Karpas-422 (cell line): ENCODE measurements at places on chromosomes 5 and 9. TPM values are rescaled to one million over a fixed set of nuclear protein-coding genes. Genes with fewer than 3 reads are reported as not detected.

GRCh38 chr9:117276444-117276843 lies 138.4 kb downstream of the ASTN2 start:
- no peak overlapping the region for H3K27ac ChIP-seq
- no peaks in the 10 kb centered on the region for H3K36me3 ChIP-seq
- H3K27me3 ChIP-seq, result no peaks in the 10 kb centered on the region; the same call in 1 of the 2 replicates
- DNase-seq, result no peak
- H3K4me3 ChIP-seq, result no peak overlapping the region
- H3K4me1 ChIP-seq, result peaks cover 1% of the 10 kb centered on the region

DNA sequence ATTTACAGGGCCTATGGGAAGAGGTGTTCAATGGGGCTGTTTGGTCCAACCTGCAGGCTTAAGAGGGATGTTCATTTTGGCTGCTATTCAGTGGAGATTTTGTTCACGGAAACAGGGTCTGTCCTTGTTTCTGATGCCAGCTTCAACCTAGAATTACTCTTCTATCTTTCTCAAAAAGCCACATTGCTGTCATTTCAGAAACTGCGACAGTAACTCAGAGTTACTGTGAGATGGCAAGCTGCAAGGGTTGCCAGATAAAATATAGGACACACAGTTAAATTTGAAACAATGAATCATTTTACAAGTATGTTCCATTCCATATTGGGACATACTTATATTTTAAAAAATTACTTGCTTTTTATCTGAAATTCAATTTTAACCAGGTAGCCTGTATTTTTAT lies 128.0 kb downstream of the NPR3 start:
- DNase-seq, result no peak
- no peak overlapping the region for H3K4me3 ChIP-seq

DNA sequence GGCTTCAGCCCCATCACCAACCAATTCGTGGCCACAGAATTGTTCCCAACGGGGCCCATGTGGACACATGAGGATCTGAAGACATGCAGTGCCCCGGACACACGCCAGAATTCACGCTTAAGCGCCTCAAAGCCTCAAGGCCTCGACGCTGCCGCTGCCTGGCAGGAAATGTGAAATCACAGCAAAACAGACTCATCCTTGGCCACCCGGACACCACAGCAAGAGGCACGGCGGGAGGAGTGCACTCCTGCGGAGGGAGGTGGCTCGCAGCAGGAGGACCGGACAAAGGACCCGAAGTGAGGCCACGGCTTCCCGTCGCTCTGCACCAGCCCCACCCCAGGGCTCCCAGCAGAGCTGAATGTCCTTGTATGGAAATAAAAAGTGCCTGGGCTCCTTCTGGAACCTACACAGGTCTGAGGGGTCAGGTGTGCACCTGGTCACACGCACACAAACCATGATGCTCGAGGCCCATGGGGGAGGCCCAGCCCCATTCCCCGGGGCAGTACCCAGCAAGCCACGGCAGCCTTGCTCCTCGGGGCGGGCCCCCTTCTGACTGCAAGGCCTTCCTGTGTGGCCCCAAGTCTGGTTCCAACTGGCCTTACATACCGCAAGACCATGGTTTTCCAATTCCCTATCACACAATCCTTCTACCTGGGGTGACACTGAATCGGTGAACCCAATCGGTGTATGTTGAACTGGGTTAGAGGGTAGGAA lies 10.0 kb downstream of the SEC16A start:
- no peak overlapping the region for H3K27ac ChIP-seq
- peaks cover 30% of the 10 kb centered on the region for H3K36me3 ChIP-seq
- H3K4me3 ChIP-seq, result no peak overlapping the region
- H3K27me3 ChIP-seq, result no peaks in the 10 kb centered on the region
- DNase-seq, result no peak
- peaks cover 15% of the 10 kb centered on the region for H3K4me1 ChIP-seq

DNA sequence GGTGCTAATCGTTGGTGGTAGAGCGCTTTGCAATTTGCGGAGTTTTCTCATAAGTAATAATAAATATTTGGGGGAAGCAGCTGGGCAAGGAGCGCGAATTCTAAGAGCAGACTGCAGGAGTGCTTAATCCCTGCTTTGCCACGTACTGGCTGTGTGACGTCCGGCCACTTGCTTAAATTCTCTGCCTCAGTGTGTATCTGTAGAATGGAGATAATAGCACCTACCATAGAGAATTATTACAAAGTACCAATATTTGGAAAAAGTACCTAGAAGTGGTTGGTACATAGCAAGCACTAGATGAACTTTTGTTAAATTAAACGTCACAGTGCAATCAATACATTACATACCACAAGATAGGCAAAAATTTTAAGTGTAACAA lies 598 bp upstream of the TMED7 start:
- H3K4me3 ChIP-seq, result peak overlapping the region; percentile 99
- H3K27me3 ChIP-seq, result no peaks in the 10 kb centered on the region
- peak overlapping the region; percentile 73 for H3K27ac ChIP-seq
- DNase-seq, result no peak
- H3K36me3 ChIP-seq, result peaks cover 15% of the 10 kb centered on the region; the same call in 1 of the 2 replicates

DNA sequence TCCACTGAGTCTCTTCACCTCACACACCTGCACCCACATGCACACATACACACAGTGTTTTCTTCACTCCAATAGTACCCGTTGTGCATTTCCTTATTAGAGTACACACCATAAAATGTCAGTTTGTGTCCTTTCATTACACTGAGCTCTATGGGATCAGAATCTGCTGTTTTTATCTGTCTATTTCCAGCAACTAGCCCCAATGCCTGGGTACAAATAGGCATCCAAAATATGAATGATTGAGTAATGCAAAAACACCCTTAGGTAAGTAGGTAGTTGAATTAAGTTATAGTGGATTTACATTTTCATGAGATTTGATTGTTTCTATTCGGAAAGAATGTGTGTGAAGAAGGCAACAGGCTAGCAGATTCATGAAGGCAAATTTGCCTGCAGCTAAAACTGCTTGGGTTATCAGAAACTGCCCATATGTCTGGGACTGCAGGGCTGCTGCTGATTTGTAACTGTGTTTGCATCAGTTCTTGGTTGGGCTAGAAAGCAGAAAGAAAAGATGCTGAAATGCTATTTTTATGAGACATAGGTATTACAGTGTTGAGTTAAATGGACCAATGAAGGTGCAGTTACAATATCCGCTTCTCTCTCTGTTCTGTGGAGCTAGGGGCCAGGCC lies 26.9 kb downstream of the PPP3R2 start:
- DNase-seq, result no peak
- H3K27me3 ChIP-seq, result no peaks in the 10 kb centered on the region
- H3K36me3 ChIP-seq, result peaks cover 5% of the 10 kb centered on the region; the same call in 1 of the 2 replicates
- H3K27ac ChIP-seq, result no peak overlapping the region

GRCh38 chr9:87883274-87883673 lies 597 bp downstream of the SPATA31E1 start:
- no peaks in the 10 kb centered on the region for H3K36me3 ChIP-seq
- H3K27me3 ChIP-seq, result no peaks in the 10 kb centered on the region
- H3K4me3 ChIP-seq, result no peak overlapping the region
- no peak overlapping the region for H3K27ac ChIP-seq

- no peak for DNase-seq
- peaks cover 37% of the 10 kb centered on the region for H3K4me1 ChIP-seq
- H3K36me3 ChIP-seq, result no peaks in the 10 kb centered on the region; the same call in 1 of the 2 replicates
- no peak overlapping the region for H3K4me3 ChIP-seq
Observed at GRCh38 chr5:149267241-149267973, 4.3 kb upstream of the AFAP1L1 start.

DNA sequence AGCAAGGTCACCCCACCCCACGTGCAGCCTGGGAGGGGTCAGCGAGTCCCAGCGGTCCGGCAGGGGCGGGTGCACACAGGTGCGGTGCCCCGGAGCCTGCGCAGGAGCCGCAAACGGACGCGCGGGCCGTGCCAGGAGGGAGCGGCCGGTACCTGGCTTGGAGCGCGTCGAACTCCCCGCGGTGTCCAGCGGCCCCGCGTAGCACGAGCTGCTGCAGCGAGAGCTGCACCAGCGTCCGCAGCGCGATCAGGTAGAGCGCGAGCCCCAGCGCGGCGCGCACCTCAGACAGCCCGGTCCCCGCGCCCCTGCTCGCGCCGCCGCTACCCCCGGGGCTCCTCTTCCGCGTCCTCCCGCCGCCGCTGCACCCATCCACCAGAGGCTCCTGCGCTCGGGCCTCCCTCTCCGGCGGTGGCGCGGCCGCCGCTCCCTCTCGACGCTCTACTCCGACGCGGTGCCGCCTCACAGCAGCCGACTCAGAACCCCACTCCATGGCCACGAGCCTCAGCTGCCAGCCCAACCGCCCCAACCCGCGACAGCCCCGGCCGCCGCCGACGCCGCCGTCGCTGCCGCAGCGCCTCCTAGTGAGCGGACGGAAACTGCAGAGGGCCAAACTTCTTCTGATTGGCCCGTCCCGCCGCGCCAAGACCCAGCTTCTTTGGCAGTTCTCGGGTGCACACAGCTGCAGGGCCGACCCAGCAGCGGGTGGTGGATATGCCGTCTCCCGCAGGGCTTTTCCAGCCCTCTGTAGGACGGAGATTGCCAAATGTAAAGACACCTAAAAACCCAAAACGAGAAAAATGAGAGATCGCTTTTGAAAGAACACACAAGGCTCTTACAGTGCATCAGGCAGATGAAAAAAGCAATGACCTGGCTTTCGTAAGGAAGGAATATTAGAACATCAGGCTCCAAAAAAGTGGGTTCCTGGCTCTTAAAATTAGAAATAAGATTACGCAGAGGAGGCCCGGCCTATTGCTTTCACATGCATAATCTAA lies at the start of gene ERMP1:
Gene ERMP1, minus strand, starts transcription at position 580 of the 992 bp plus-strand sequence. Its CDS starts 90 bp downstream, at position 490.
- peaks cover 19% of the 10 kb centered on the region for H3K36me3 ChIP-seq
- H3K4me3 ChIP-seq, result peak within 1 kb of the TSS; percentile 98
- no peaks in the 10 kb centered on the region for H3K27me3 ChIP-seq
- peak within 1 kb of the TSS; percentile 58 for H3K27ac ChIP-seq
- peaks cover 53% of the 10 kb centered on the region for H3K4me1 ChIP-seq
- peak; percentile 95 for DNase-seq

GRCh38 chr9:98010445-98010844 lies 27.3 kb downstream of the ANP32B start:
- peaks cover 62% of the 10 kb centered on the region for H3K36me3 ChIP-seq
- peak; percentile 91 for DNase-seq
- no peak overlapping the region; the same call in 1 of the 2 replicates for H3K4me3 ChIP-seq
- peak overlapping the region; percentile 95 for H3K27ac ChIP-seq
- no peaks in the 10 kb centered on the region for H3K27me3 ChIP-seq
- peaks cover 82% of the 10 kb centered on the region for H3K4me1 ChIP-seq

- no peaks in the 10 kb centered on the region; the same call in 1 of the 2 replicates for H3K27me3 ChIP-seq
- peaks cover 9% of the 10 kb centered on the region for H3K4me1 ChIP-seq
- H3K4me3 ChIP-seq, result peak within 1 kb of the TSS; percentile 56; the same call in 1 of the 2 replicates
- no peak for DNase-seq
- no peaks in the 10 kb centered on the region for H3K36me3 ChIP-seq
Observed at GRCh38 chr5:157652377-157652692, at the start of gene SOX30. Gene SOX30, minus strand, starts transcription at chr5:157652438. Its CDS starts 360 bp downstream, at chr5:157652078.

DNA sequence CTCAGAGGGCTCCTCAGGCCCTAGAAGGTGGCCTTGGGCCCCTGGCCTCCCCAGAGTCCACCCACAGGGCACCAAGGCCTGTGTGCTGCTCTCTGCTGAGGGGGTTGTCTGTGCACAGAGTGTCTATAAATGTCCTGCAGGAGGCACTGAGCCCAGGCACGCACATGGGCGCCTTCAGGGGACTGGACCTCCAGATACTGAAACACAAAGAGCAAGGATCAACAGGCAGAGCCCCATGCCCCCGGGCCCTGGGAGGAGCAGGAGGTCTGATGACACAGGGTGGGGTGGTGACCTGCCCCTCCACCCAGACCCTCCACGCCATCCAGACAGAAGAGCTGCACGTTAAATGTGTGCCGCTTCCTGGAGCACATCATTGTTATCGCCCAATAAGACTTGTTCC lies 64.6 kb upstream of the SIMC1 start:
- no peaks in the 10 kb centered on the region for H3K4me1 ChIP-seq
- DNase-seq, result no peak
- H3K4me3 ChIP-seq, result no peak overlapping the region

- H3K4me3 ChIP-seq, result peak overlapping the region; percentile 94
- peak; percentile 80 for DNase-seq
- peaks cover 36% of the 10 kb centered on the region; the same call in 1 of the 2 replicates for H3K36me3 ChIP-seq
- H3K27me3 ChIP-seq, result no peaks in the 10 kb centered on the region
Observed at GRCh38 chr5:43555895-43556606, 826 bp downstream of the PAIP1 start.

The SAPCD2 gene
- 18.6 and 53.2 TPM in 2 replicates for total RNA-seq

The NFIL3 gene
- 1.9 and 4.1 TPM in 2 replicates for total RNA-seq

The URM1 gene
- 22.7 and 33.4 TPM in 2 replicates for total RNA-seq

The RASEF gene
- total RNA-seq, result 0.04 and 0.15 TPM in 2 replicates
